Epithelial cell of alveolus of lung (primary cell): ENCODE measurements at places on chromosomes 16 and 17. TPM values are rescaled to one million over a fixed set of nuclear protein-coding genes. Genes with fewer than 3 reads are reported as not detected.

The CD300LB gene
- total RNA-seq: not detected in 2 replicates

The SLC47A1 gene
- 0.40 and 0.52 TPM in 2 replicates for total RNA-seq

The ZNF48 gene
- total RNA-seq: 9.6 and 10.1 TPM in 2 replicates

The GPR139 gene
- total RNA-seq: not detected in 2 replicates

The ADORA2B gene
- total RNA-seq: 14.9 and 21.6 TPM in 2 replicates

The RND2 gene
- 0.65 and 0.80 TPM in 2 replicates for total RNA-seq

The COPZ2 gene
- 34.8 and 54.0 TPM in 2 replicates for total RNA-seq

The MILR1 gene
- 8.4 and 15.2 TPM in 2 replicates for total RNA-seq

The OR4D2 gene
- not detected in 2 replicates for total RNA-seq

The SLC2A4 gene
- 0.13 and 0.96 TPM in 2 replicates for total RNA-seq

The DPEP1 gene
- total RNA-seq: 0.26 and 6.7 TPM in 2 replicates

The SLC16A11 gene
- total RNA-seq: not detected in 2 replicates

The ACSF2 gene
- 16.9 and 37.1 TPM in 2 replicates for total RNA-seq

The KRT40 gene
- total RNA-seq: not detected in 2 replicates

The WNK4 gene
- total RNA-seq: 0.32 and 0.39 TPM in 2 replicates

The HS3ST4 gene
- not detected in 2 replicates for total RNA-seq

The ABCA10 gene
- 0.96 and 1.2 TPM in 2 replicates for total RNA-seq

The P2RX5 gene
- total RNA-seq: 0.88 and 3.6 TPM in 2 replicates

The AANAT gene
- total RNA-seq: not detected in 2 replicates

The C17orf113 gene
- total RNA-seq: 0.13 and 2.1 TPM in 2 replicates

The MYCBPAP gene
- 0.78 and 0.80 TPM in 2 replicates for total RNA-seq

The MT4 gene
- total RNA-seq: not detected in 2 replicates

The POLR3K gene
- 2.9 and 5.2 TPM in 2 replicates for total RNA-seq

The HBA2 gene
- total RNA-seq: 0.91 TPM in 1 of 2 replicates, not detected in the other

The AHSP gene
- total RNA-seq: 0.39 and 1.4 TPM in 2 replicates

The FCSK gene
- total RNA-seq: 8.5 and 13.1 TPM in 2 replicates

The CCL16 gene
- not detected in 2 replicates for total RNA-seq

The KRT36 gene
- total RNA-seq: not detected in 2 replicates

The ENPP7 gene
- total RNA-seq: not detected in 2 replicates

The ADAP2 gene
- 2.1 and 2.8 TPM in 2 replicates for total RNA-seq

The NPIPB6 gene
- total RNA-seq: not detected in 2 replicates

The SPATA22 gene
- total RNA-seq: 0.52 TPM in 1 of 2 replicates, not detected in the other

The TBX21 gene
- 0.39 TPM in 1 of 2 replicates, not detected in the other for total RNA-seq

The C17orf100 gene
- 0.40 and 0.91 TPM in 2 replicates for total RNA-seq

The TMEM204 gene
- 15.6 and 18.5 TPM in 2 replicates for total RNA-seq

The MYH3 gene
- under 0.01 and 13.7 TPM in 2 replicates for total RNA-seq

The STX1B gene
- 0.91 and 7.0 TPM in 2 replicates for total RNA-seq

The ELMO3 gene
- total RNA-seq: 1.4 and 2.3 TPM in 2 replicates

The C17orf78 gene
- total RNA-seq: not detected in 2 replicates

The DCXR gene
- 79.3 and 86.3 TPM in 2 replicates for total RNA-seq

The TEX14 gene
- under 0.01 TPM in 1 of 2 replicates, not detected in the other for total RNA-seq

The NME1 gene
- total RNA-seq: 55.4 and 236 TPM in 2 replicates

The ABCA6 gene
- 5.3 and 17.0 TPM in 2 replicates for total RNA-seq

The TRPV2 gene
- total RNA-seq: 16.9 and 115 TPM in 2 replicates

The KRTAP16-1 gene
- not detected in 2 replicates for total RNA-seq

The NEUROD2 gene
- total RNA-seq: not detected in 2 replicates

The GPR179 gene
- not detected in 2 replicates for total RNA-seq

The FKBP10 gene
- total RNA-seq: 517 and 587 TPM in 2 replicates

The LITAFD gene
- total RNA-seq: not detected in 2 replicates

The FBXO31 gene
- total RNA-seq: 18.4 and 23.0 TPM in 2 replicates

The PRSS33 gene
- not detected in 2 replicates for total RNA-seq

The KRTAP4-9 gene
- total RNA-seq: not detected in 2 replicates

The EFNB3 gene
- 1.6 and 8.7 TPM in 2 replicates for total RNA-seq

The PRSS22 gene
- total RNA-seq: 0.40 and 4.3 TPM in 2 replicates

The PGP gene
- total RNA-seq: 4.1 and 16.3 TPM in 2 replicates
